ENCODE measurements at places on chromosomes 4 and X.
A peak's percentile ranks its signal among the peaks of the same experiment; 100 is the strongest.

- DNase-seq, result peak; percentile 13
These were observed 153.2 kb upstream of the RPL34 start for GRCh38 chr4:108466936-108467902.

GRCh38 chrX:24316111-24316510 lies 2.2 kb upstream of the SUPT20HL2 start:
- DNase-seq, result no peak

- DNase-seq, result no peak
These were observed 1290.5 kb downstream of the ADGRL3 start for GRCh38 chr4:62490635-62491034.

DNA sequence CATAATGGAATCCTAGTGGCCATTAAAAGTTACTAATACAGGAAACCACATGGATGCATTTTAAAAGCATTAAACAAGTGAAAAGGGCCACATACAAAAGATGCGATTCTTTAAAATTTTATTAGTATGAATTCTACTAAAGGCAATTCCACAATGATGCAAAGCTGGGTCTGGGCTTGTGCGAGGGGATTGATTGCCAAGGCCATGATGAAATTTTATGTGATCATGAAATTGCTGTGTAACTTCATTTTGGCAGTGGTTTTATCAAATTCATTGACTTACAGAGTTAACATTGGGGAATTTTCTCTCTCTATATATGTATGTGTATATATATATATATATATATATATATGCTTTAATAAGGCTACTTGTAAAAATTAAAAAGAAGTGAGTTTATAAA lies 1142.5 kb upstream of the IGFBP7 start:
- no peak for DNase-seq

GRCh38 chr4:13876131-13876530 lies 248.6 kb upstream of the BOD1L1 start:
- DNase-seq, result no peak

GRCh38 chr4:135515295-135515694 lies 1313.7 kb upstream of the PABPC4L start:
- DNase-seq, result no peak

DNA sequence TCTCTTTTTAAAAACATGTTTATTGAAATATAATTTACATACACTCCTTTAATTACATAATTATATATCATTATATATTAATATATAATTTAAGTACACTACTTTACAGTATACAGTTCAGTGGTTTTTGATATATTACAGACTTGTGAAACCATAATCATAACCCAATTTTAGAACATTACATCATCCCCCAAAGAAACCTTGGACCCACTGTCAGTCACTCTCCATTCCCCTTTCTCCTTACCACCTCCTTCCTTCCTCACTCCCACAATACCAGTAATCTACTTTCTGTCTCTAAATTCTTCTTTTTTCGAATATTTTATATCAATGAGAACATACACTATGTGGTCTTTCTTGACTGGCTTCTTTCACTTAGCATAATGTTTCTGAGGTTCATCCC lies 17.9 kb upstream of the EXOSC9 start:
- no peak for DNase-seq

GRCh38 chr4:39304651-39305050 lies 61.5 kb downstream of the RFC1 start:
- DNase-seq, result no peak

DNA sequence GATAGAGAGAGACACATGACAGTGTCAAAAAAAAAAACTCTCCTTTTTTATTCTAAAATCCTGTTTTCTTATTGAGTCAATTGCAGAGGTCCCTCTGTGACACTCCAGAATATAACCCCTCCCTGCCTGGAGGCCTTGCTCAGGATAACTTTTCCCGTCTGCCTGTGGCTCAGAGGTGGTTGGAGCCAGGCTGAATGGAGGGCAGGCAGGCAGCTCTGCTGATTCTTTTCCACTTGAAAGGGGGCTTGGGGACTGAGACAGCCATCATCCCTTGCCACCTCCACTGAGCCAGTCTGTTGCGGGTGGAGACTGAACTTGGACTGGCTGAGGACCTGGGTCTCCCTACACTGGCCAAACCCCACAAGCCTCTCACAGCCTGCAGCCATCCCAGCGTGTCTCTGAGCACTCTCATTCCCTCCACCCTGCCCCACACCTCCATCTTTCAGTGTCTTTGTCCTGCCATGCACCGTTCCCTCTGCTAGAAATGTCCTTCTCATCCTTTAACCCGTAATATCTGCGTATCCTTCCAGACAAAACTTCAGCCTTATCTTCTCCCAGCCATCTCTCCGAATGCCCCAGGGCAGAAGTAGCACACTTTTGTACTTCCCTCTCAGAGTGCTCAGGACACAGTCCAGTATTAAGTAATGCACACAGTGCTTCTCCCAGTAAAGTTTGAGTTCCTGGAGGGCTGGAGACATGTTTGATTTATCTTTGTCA lies 139.9 kb downstream of the CHIC2 start:
- peak; percentile 28 for DNase-seq

- DNase-seq, result no peak
These were observed 111.2 kb upstream of the TBC1D9 start for GRCh38 chr4:140867356-140867755.

DNA sequence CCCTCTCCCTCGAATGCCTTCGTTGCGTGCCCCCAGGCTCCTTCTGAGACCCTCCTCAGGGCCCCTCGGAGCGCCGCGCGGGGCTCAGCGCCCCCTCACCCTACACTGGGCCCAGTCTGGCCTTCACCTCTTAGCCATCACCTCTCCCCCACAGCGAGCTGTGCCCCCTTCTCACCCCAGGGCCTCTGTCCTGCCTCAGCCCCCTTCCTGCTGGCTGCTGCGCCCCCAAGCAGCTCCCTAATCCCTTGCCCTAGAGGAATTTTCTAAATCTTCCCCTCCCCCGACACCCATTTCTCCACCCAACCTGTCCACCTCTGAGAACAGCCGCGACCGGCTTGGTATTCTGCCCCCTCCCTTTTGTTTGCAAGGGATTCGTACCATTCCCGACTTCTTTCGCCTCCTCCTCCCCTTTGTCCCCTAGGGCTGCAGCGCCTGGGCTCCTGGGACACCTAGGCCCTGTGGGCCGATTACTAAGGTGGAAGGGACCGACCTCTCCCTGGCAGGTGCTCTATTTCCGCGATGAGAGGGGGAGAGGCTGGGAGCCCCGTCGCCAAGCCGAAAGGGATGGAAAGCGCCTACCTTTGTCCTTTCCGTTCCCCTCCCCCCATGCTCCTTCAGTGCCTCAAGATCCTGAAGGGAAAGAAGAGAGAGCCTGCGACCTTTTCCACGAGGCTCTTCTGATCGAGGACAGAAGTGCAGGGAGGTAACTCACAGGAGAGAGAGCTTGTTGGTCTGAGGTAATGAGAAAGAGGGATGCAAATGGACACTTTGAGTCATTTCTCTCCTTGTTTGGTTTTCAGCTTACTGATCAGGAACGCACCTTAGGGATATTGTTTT lies 10.9 kb downstream of the DLG3 start:
- peak; percentile 72 for DNase-seq

GRCh38 chr4:108950158-108950915 lies 187.5 kb upstream of the ETNPPL start:
- no peak for DNase-seq
